ENCODE measurements at places on chromosomes 11 and 22.

- no peak for DNase-seq
Observed at GRCh38 chr22:44917372-44918165, 92.2 kb downstream of the PHF21B start.

DNA sequence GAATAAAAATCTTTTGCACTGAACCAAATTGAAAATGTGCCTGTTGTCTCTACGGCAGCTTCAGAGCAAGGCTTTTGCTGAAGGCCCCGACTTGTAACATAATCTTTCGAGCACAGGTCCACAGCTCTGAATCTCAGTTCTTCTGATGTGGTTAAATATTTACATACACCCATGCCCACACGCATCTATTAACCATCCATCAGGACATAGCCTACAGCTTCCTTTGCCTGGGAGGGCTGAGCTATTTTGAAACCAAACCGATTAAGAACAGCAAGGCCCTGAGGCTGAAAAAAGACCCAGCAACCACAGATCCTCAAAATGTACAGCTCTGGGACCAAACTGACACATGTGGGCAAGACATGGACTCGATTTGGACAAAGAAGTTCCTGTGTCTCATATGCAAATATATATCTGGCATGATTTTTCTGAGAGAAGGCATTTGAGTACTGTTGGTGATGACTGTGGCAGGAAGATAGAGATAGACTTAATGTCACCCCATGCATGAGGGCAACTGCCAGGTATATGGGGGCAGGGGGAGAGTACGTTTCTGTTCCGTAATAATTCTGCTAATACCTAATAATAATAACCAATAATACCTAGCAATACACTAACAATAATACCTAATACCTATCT, 322.7 kb upstream of the PLET1 start:
- no peak for DNase-seq

DNA sequence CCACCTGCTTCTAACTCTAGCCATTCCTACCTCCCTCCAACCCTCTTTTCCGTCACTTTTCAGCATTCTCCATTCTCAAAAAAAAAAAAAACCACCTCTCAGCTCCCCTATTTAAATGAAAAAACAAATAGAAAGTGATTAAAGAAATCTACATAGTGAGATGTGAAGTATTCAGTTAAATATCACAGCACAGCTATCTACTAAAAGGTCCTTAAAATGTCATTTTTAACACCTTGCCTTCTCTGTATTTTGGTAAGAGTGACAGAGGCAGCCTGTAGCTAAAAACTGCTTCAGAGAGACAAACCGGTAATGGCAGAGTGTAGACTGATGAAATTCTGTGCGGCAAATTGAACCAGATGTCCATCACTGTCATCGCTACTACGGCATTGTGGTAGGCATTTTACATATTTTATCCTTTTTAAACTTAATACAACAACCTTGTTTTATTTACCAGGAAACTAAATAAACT, 346 bp upstream of the ALG9 start:
- DNase-seq, result no peak

DNA sequence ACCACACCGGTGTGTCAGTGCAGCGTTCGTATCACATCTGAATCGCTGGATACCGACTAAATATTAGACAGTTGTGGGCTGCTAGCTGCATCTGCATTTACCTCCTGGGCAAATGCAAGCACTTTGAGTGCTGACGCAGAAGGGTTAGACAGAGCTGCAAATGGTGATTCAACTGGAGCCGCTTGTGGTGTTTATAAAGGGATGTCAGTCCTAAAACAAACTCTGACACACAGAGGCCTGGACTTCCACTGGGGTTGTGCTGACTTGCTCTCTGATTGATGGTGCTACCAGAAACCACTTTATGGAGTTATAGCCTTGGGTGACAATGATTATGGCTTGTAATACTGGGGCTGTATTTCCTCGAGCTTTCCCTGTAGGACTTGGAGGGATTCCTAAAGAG, 374.4 kb downstream of the NTM start:
- no peak for DNase-seq

- DNase-seq, result no peak
Observed at GRCh38 chr11:5280582-5281102, 10.9 kb upstream of the HBE1 start.

- DNase-seq, result no peak
Observed at GRCh38 chr22:41431656-41432055, 14.9 kb downstream of the TOB2 start.

GRCh38 chr11:60263402-60263801, 17.1 kb upstream of the MS4A4A start:
- DNase-seq, result no peak

DNA sequence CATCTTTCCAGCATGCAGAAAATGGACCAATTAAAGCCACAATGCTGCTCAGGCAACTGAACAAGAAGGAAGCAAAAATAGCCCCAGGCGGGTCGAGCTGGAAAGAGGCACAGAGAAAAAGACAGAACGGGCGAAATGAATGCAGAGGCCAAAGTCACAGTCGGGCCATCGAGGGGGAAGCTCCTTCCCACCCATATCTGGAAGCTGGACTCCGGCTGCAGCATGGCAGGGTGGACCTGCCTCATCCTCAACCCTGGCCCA, 58.6 kb upstream of the PRDM11 start:
- no peak for DNase-seq

GRCh38 chr11:11318961-11319360, 34.1 kb downstream of the CSNK2A3 start:
- DNase-seq, result no peak

- DNase-seq, result no peak
Observed at GRCh38 chr11:770642-771616, 6.4 kb downstream of the GATD1 start.

GRCh38 chr11:21552911-21553310, 640.0 kb upstream of the ANO5 start:
- no peak for DNase-seq

GRCh38 chr11:1573903-1574237, 1.8 kb upstream of the DUSP8 start:
- no peak for DNase-seq

- no peak for DNase-seq
Observed at GRCh38 chr11:5241458-5241857, 7.2 kb upstream of the HBD start.

DNA sequence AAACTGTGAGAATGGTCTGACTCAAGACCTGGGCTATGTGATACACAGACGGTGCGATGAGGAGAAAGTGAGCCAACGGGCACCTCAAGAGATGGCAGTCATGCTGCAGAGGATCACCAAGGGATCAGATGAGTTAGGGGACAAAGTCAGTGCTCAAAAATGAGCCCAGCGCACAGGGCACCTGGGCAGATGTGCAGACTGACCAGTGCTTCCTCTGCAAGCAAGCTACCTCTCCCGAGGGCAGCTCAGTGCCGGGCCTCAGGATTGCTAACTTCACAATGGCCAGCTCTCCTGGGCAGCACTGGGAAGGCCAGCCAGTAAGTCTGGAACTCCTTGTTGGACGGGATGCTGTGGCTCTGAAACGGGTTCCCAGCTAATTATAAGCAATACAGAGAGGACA, 15.3 kb downstream of the HDHD5 start:
- DNase-seq, result no peak

DNA sequence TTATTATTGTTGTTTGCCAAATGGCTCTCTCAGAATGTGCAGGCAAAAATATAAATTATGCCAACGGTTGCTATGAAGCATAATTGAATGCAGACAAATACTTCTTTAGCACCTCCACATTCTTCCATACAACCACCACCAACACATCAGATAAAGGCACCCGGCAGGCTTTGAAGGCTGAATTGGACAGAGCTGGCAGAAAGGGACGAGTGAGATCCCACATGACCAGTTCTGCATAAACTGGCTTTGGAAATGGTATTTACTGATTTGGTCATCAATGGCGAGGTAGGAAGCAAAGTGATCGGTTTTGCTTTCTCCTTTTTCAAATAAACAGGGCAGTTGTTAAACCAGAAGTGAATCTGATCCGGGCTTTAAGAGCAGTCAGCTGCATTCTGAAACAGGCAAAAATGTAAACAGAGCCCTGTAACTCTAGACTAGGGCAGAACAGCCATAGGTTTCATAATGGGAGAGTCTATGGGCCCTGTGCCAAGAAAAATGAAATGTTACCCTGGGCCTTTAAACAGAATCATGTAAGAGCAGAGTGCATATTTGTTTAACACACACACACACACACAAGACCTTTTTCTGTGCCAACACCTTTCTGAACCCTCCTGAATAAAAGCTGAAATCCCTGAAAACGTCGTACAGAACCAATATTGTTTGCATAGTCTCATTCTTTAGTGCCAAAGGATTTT, 97.7 kb downstream of the MPPED2 start:
- DNase-seq, result peak; percentile 56

GRCh38 chr11:57320067-57320718, 4.6 kb downstream of the TNKS1BP1 start:
- DNase-seq, result no peak

DNA sequence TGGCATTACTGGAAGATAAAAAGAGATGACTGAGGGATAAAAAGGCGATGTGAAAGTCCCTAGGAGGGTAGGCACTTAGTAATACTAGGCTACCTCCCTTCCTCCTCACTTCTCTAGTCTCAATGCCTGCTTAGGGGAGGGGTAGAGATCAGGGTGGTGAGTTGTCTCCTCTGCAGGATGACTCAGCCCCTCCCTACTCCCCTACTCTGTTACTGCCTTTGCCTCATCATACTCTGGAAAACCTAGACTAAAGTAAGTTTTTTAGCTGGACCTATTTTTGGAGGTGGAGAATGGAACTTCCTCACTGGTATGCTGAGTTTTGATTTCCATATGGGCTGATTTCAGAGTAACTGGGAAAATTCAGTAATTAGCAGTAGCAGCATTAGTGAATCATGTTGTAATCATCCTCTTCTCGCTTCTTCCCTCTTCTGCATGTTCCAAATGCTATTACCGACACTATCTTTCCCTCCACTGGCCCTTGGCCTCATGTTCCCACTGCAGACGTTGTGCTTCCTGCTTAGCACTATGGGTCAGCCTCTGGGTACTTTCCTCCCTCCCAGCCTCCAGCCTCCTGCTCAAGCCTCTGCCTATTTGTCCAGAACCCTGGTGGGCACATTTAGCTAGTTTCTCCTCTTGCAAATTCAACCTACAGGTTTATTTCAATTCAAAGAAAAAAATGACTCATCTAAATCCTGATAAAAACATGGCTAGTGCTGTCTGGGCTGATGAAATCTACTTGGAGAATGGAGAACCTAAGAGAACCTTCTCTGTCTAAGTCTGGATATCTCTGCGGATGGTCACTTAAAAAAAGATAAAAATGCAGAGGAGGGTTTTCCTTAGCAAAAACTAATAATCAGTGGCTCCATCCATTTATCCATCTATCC, 281.7 kb downstream of the ST3GAL4 start:
- DNase-seq, result no peak

GRCh38 chr11:117852309-117852708, 24.1 kb downstream of the FXYD6 start:
- DNase-seq, result no peak

- no peak for DNase-seq
Observed at GRCh38 chr11:93131709-93132108, 66.1 kb downstream of the SLC36A4 start.

- DNase-seq, result no peak
Observed at GRCh38 chr11:82842019-82842418, 58.2 kb downstream of the PRCP start.

GRCh38 chr11:57072640-57073039, 83.9 kb downstream of the OR5AK2 start:
- DNase-seq, result no peak

- no peak for DNase-seq
Observed at GRCh38 chr11:60077216-60077817, 11.1 kb upstream of the MS4A2 start.

DNA sequence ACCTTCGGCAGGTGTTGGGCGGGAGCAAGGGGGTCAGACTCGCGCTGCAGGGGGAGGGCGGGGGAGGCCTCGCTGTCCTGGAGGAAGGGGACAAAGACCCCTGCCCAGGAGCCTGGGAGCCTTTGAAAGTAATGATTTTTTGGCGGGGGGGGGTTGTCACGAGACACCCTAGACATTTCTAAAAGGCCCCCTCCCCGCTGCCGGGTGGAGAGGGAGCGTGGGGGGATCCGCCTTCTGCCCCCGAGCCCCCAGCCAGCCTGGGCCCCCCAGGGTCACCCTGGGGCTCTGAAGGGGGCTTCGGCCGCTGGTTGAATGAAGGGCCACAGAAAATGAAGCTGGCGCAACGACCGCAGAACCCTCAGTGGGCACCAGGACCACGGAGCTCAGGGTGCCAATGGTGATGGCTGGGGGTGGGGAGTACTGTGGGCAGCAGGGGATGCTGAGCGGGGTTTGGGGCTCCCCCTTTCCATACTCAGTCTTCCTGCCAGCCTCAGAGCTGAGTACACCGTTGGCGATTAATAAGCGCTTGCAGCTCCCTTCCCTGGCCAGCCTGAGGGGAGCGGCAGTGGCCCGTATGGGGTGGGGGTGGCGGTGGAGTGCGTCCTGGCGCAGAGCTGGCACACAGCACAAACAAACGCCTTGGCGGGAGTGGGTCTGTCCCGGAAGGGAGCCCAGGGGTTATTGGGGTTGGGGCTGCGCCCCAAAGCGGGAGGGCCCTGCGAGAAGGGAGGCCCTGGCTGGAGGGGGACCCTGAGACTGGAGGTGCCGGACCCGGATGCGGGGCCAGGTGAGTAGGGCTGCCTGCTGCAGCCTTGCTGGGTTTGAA, 1.2 kb upstream of the DUSP8 start:
- DNase-seq, result no peak

DNA sequence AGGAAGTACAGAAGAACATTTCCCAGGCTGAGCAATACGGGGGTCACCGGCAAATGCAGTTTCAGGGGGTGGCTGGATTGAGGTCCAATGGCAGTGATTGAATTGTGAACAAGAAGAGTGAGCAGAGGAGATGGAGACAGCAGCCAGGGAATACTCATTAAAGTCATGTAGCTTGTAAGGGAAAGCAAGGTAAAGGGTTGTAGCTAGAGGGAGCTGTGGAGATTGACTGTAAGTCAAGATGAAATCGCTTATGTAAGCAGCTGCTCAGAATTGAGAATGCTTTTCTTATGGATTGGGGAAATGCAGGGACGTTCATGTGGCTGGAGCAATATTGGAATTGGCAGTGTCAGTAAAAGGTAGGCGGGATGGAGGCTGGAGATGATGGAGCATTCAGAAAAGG, 111.4 kb upstream of the TBCEL start:
- no peak for DNase-seq

GRCh38 chr11:8257003-8257664, 6.5 kb downstream of the LMO1 start:
- no peak for DNase-seq

DNA sequence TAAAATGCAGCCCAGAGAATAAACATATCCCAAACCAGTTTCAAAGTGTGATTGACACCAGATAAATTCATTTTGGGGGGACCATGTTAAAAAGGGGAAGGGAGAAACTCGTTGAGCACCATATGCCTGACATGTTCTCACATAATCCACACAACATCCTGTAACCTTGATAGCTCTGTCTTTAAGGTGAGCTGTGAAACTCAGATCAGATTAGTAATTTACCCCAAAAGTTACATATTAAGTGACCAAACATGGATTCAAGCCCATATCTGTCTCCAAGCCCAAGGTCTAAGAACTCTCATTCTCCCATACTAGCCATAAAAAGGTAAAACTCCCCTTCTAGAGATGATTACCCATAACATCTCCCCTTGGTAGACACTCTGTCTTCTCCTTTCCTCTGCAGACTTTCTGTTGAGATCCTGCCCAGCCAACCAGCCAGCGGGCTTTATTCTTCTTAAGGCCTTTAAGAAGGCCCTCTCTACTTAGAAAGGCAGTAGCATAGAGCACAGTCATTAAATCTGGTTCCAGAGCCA, 150.7 kb downstream of the CCDC34 start:
- no peak for DNase-seq

- no peak for DNase-seq
Observed at GRCh38 chr11:80733790-80734189, 1293.0 kb upstream of the TENM4 start.
